ENCODE measurements at places on chromosomes 1 and 21.
A peak's percentile ranks its signal among the peaks of the same experiment; 100 is the strongest.

GRCh38 chr1:15242766-15243165, 4.3 kb upstream of the FHAD1 start:
- no peak for DNase-seq

DNA sequence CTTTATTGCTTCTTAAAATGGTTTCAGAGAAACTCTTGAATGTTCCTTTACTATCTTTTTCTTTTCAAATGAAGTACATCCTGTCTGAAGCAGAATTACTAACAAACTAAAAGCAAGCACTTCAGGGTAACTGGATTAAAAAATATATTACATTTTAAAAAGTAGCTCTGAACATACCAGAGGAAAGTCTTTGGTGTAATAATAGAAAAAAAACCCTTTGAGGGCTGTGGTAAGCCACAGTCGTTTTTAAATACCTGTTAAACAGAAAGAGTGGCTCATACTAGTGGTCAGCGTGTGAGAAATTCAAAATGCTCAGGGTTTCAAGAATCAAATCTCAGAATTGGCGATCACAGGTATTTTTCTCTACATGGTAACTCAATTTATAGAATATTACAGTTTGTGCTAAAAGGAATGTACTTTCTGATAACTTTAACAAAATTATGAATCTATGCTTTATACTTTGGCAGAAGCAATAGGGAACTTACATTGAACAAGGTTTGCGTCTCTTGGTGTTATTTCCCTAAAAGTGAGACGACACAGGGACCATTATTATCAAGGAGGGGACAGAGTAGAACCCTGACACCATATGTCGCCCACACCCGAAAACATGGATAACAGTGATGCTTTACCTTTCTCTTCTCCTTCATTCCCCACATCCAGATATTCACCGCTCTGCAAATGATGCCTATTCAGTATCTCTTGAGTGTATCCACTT, 97.0 kb upstream of the DPH5 start:
- DNase-seq = no peak

DNA sequence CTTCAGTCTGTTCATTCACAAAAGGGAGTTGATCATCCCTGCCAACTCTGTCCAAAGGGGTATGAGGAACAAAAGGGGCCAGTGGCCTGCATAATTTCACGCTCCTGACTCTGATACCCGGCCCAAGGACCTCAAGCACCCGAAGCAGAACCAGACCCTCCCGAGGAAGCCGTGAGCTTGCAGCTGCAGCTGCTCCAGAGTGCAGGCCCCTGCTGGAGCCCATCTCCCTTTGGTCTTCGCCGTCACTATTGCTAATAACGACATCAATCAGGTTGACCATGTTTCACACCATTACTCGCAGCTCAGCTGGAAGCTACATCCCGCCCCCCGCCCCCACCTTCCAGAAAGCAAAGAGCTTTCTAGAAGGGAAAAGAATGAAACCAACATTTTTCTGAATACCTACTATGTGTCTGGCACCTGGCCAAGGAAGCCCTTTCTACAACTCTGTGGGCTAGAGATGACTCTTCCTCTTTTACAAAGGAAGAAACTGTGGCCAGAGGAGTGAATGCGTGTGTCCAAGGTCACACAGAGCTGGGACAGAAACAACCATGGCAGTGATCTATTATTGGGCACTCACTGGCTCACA, 5.5 kb downstream of the NKAIN1 start:
- no peak for DNase-seq

- DNase-seq = no peak
Observed at GRCh38 chr1:76433526-76433925, 359.0 kb downstream of the ST6GALNAC3 start.

GRCh38 chr1:37472994-37473393, 1.4 kb upstream of the ZC3H12A start:
- no peak for DNase-seq

- no peak for DNase-seq
Observed at GRCh38 chr1:44707959-44708831, 22.8 kb downstream of the RNU5D-1 start.

- DNase-seq = no peak
Observed at GRCh38 chr1:117814856-117815797, 114.3 kb downstream of the GDAP2 start.

DNA sequence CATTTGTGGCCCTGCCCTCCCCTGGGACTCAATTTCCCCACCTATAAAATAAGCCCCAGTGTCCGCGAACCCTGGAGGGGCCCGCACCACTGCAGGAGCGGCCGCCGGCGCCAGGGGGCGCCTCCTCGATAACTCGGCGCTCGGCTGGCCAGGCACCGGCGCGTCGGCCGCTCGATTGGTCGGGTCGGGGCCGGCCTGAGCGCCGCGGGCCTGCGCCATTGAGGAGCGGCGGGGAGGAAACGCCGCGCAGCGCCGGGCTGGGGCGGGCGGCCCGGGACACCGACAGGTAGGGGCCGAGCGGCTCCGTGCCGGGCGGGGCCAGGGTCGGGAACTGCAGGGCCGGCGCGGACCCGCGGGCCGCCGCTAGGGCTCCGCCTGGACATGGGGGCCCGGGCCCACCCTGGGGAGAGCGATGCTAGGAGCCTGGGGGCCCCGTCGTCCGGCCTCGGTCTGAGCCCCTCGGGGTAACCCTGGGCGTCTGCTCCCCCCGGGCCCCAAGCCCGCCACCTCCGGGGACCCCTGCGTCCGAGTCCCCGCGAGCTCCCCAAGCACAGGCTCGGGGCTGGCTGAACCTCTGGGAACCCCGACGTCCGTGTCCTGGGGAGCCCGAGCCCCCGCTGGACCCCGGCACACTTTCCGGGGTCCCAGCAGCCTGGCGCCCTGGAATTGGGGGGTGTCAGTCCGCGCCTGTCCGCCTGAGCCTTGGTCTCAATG, at the start of gene VPS13D:
Gene VPS13D (plus strand): TSS at position 196 of the 714 bp plus-strand sequence. CDS start 4,237 bp downstream, outside the sequence.
- DNase-seq = peak; percentile 74

GRCh38 chr1:223716302-223716862, 4.0 kb downstream of the CAPN2 start:
- no peak for DNase-seq

DNA sequence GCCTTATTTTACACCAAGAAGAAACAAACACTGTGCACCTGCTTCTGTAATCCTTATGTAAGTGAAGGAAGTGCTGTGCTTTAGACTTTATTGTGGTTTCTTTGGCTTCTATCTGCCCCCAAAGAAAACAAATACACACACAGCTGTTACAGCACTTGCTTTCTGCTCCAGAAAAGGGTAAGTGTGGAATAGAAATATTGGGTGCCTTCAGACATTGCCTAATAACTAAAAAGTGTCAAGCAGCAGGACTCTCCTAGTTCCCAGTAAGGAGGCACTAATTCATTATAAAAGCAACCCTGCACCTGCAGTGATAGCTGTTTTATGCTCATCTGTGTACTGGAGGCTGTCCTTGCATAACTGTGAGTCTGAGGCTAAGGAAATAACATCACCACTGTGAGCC, 23.4 kb upstream of the PRRX1 start:
- no peak for DNase-seq

- DNase-seq = no peak
Observed at GRCh38 chr1:44272992-44273391, 59.7 kb downstream of the DMAP1 start.

DNA sequence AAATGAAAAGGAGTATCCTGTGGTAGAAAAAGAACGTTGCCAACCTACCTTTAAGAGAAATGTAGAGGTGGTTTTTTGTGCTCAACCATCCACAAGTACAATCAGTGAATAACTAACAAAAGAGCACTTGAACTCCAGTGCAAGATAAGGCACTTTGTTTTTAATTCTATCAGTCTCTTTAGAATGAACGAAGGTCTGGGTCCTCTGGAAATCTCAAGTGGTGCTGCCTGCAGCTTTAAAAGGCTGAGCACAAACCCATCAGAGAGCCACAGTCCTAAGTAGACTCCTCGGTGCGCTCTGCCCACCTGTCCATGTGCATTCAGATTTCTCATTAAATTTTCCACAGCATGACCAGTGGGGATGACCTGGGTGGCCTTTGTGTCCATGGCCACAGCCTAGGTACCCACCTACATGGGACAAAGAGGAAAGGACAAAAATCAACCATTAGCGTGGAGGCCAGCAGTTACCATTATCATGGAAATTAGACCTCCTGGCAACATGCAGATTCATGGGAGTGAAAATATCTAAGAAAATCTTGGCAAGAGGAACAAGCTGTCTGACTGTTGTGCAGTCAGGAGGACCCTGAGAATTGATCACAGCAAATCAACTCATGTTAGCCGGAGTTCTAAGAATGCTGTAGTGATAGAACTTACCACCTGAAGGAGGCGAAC, 9.4 kb downstream of the TRIM45 start:
- DNase-seq = no peak

DNA sequence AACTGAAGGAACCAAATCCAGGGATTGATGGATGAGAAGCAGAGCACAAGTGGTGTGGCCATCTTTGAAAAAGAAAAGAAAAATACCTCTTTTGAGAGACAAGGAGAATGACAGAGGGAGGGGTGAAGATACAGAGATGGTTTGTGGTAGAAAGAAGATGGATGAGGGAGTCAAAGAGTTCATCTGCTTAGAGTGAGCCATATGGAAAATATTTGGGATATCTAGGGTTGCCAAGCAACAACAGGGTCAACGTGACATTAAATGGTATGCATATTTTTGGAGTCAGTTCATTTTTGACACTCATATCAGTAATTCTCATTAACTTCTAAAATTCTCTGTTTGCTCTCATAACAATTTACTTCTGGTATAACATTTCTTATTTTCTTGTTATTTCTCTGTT, 50.7 kb downstream of the MACF1 start:
- DNase-seq = no peak

GRCh38 chr1:48966583-48966982, 189.9 kb upstream of the BEND5 start:
- no peak for DNase-seq

GRCh38 chr1:240800291-240800690, 188.3 kb upstream of the GREM2 start:
- no peak for DNase-seq

- DNase-seq = no peak
Observed at GRCh38 chr1:12010746-12011570, 8.3 kb upstream of the MIIP start.

DNA sequence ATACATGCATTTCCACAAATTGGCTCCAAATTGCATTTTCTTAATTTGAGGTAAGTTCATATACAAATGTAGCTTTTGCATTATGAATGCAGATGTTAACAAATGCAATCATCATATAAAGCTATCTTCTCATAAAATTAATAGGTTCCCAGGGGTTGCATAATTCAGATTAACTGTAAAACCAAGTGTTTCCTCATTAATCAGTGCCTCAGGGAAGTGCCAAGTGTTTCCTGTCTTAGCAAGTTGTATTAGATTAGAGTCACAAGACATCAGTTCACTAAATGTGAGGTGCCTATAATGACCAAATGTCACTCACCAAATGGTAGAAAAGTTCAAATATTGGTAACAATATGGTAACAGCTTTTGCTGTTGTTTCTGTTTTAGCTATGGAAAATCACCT, 140.8 kb downstream of the PTGER3 start:
- no peak for DNase-seq

DNA sequence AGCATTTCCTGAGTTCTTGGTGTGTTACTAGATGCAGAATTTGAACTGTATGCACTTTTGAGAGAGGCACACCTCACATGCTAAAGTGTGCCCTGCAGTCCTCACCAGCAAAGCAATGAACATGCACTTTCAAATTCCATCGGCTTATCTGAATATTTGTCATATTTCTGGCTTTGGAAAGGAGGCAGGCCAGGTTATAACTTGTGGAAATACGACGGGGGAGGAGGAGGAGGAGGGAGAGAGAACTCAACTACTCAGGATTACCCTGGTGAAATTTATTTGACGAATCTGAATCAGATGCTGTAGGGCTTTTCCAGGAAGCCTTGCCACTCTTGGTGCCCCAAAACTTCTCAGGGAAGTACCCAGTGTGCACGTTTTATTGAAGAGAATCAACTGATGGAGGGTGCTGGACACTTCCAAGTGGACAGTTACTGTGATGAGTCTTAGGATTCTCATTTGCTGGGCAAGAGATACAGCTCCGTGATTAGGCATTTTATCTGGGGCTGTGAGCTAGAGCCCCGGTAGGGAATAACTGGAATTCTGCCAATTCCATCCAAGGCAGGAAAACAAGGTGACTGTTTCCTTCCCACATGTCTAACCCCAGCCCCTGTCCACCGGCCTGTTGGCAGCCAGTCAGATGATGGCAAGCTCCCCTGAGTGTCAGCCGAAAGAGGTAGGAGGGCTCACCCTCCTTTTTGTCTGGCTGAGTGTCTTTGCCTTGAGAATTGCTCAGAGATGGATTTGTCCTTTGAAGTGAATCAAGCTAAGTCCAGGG, 3.8 kb downstream of the PDPN start:
- DNase-seq = no peak

DNA sequence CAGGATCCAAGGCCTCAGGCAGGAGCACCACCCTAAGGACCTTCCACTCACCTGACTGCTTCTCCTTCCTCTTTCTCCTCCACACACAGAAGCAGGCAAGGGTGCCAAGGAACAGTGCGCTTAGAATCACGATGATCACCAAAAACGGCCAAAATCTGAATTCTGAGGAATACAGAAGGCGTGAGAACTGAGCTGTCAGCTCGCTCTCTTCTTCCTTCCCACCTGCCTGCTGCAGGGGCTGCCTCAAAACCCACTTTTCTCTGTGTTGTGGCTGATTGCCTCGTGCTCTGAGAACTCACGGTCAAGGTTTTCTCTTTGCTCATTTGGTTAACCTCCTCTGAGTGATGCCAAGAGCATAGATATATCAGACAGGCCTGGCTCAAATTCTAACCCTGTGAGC, 23.8 kb downstream of the CD244 start:
- DNase-seq = no peak

GRCh38 chr1:211742272-211742671, 66.9 kb upstream of the NEK2 start:
- no peak for DNase-seq

DNA sequence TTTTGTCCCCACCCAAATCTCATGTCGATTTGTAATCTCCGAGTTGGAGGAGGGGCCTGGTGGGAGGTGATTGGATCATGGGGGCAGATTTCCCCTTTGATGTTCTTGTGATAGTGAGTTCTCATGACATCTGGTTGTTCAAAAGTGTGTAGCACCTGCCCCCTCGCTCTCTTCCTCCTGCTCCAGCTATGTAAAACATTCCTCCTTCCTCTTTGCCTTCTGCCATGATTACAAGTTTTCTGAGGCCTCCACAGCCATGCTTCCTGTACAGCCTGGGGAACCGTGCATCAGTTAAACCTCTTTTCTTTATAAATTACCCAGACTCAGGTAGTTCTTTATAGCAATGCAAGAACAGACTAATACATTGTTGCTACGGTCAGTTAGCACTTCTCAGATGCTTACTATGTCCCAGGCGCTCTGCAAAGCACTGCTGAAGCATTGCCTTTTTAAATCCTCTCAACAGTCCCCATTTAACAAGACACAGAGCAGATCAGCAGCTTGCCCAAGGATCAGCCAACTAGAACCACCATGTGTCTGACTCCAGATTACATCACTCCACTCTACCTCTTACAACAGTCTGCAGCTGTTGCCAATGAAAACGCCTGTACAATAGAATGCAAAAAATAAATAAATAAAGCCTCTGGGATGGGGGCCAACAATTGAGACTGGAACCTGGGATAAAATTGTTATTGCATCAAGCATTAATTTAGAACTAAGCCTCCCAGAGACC, 52.4 kb upstream of the USP1 start:
- DNase-seq = no peak

DNA sequence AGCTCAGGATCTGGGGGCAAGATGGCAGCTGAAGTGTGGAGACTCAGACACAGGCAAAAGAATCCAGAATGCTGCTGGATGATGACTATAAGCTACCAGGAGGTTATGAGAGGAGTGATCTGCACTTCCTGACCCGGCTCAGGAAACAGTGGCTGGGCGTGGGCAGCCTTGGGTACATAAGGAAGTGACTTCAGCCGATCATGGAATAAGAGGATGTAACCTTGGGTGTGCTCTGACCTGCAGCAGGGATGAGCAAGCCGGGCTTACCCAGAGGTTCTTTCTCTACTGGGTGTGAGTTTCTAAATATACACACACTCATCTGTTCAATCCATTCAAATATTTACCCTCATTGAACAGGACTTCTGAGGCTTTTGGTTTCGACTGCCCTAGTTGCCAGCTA, 62.7 kb downstream of the CD34 start:
- no peak for DNase-seq
